ENCODE measurements at places on chromosomes 2 and 18.

GRCh38 chr2:10538224-10538894, 90.2 kb upstream of the ODC1 start:
- DNase-seq: peak; percentile 19

DNA sequence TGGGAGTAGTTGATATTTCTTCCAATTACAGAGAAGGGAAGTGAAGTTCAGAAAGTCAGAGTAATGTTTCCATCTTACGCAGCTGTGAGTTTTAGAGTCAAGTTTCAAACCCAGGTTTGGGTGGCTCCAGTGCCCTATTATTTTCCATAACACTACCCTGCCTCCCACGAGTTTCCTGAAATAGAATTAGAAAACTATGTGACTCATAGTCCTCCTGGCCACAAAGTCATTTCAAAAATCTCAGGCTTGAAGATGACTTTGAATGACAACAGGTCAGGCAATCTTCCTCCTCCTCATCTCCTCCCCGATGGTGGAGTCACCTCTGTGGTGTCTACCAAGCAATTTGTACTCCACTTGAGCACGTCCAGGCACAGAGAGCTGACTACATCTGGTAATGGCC, 212.3 kb upstream of the TRIB2 start:
- DNase-seq: peak; percentile 35

DNA sequence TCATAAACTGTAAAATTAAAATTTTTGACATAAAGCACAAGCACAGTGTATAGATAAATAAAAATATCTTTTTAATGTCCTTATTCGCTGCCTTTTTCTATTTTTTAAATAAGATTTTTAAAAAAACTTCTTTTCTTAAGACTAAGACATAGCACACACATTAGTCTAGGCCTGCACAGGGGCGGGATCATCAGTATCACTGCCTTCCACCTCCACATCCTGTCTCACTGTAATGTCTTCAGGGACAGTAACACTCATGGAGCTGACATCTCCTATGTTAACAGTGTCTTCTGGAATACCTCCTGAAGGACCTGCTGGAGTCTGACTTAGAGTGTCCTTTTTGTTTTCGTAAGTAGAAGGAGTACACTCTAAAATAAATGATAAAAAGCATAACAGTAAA, 33.0 kb downstream of the VAPA start:
- no peak for DNase-seq

- no peak for DNase-seq
Measured at GRCh38 chr2:124814968-124815745, 790.1 kb downstream of the CNTNAP5 start.

- DNase-seq: no peak
Measured at GRCh38 chr2:66573416-66573815, 138.5 kb downstream of the MEIS1 start.

DNA sequence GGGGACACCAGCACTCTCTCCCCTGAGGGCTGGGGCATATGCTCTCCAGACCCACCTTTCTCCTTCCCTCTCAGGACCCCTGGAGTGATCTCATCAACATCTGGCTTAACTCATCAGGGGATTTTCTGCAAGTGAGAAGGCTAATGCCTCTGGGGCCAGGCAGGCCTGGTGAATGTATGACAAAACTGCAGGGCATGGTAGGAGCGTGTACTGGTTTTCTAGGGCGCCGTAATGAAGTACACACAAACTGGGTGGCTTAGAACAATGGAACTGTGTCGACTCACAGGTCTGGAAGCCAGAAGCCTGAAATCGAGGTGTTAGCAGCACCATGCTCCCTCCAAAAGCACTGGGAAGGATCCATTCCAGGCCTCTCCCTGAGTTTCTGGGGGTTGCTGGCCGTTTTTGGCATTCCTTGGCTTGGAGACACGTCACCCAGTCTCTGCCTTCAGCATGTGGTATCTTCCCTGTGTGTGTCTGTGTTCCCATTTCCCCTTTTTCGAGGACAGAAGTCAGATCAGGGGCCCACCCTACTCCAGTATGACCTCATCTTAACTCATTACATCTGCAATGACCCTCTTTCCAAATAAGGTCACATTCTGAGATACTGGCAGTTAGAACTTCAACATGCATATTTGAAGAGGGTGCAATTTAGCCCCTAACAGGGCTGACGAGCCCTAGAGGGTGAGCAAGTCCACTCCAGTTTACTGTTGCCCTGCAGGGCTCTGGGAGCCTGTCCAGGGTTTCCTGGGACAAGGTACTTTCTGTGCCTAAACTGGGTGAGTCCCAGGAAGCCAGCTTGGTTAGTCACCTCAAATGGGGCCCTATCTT, 45.5 kb upstream of the CAB39 start:
- no peak for DNase-seq

DNA sequence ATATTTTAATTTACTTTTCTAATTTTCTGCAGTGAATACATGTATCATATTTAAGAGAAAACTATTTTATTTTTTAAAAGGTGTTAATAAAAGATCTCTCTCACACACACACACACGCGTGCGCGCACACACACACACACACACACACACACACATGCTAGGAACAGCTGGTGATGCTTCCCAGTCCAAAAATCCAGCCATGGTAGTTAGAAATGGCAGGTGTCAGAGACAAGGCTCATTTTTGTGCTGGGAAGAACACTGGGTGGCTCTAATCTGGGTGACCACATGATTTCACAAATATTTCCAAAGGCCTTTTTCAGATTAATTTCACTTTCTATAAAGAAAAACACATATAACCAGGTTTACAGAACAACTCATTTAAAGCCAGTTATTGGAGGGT, 104.5 kb upstream of the NCK2 start:
- no peak for DNase-seq

DNA sequence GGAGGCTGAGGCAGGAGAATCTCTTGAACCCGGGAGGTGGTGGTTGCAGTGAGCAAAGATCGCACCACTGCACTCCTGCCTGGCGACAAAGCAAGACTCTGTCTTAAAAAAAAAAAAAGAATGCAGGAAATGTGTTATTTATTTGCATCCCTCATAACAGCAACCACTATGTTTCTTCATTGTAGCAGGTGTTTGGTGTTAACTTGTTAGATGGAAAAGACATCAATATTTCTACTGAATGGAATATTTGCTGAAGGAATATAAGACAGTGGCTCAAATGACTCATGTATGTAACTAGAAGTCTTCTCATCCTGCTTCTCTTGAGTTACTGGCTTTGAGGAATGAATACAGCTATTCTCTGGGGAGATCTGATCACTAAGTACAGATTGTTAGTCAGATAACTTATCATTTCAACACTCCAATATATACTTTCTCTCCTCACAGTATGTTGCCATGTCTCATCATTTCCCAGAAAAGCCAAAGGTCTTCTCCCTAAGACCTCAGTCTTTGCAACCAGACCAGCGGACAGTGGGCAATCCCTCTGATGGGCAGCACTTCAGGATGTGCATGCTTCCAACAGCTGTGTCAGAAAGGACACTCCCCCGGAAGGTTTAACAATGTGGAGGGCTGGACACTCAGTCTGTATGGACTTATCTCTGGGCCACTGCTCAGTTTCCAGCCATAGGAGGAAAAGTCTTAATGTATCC, 104.4 kb upstream of the STK17B start:
- DNase-seq: peak; percentile 71

DNA sequence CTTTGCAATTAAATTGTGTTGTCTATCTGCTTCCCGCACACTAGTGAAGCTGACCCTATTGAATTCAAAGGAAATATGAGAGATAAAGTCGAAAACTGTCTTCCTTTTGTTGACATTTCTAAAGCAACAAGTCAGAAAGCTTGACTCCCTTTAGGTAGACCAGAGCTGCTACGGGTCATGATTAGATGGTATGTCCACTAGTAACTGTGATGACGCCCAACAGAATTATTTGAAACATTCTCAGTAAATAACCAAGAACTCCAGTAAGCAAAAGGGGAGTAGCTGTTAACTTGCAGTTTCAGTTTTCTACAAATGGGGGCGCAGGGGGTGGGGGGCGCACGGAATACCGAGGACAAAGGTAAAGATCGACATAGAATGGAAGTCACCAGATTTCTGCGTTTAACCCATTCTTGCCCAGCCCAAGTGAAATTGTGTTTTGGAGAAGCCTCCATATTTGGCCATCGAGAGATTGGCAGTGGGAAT, 56.4 kb downstream of the CRIM1 start:
- DNase-seq: peak; percentile 63

GRCh38 chr2:138632066-138632620, 130.6 kb downstream of the SPOPL start:
- DNase-seq: no peak

DNA sequence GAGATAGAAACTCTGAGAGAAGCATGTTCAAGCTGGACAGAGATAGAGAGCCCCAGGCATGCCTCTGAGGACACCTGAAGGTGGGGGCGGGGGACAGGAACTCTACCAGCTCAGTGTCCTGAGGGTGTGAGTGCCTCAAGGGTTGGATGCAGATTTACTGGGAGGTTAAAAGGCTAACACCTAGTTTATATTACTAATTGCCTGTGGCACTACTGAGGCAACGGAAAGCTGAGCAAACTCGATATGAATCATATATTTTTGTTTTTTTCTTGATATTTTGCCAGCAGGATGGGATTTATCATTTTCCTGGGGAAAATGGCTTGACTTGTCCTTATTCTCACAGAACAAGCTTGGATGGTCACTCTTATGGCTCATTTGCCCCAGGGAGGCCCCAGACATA, 319.5 kb downstream of the ALK start:
- DNase-seq: no peak

- DNase-seq: no peak
Measured at GRCh38 chr2:9113262-9113661, 93.3 kb upstream of the ASAP2 start.

DNA sequence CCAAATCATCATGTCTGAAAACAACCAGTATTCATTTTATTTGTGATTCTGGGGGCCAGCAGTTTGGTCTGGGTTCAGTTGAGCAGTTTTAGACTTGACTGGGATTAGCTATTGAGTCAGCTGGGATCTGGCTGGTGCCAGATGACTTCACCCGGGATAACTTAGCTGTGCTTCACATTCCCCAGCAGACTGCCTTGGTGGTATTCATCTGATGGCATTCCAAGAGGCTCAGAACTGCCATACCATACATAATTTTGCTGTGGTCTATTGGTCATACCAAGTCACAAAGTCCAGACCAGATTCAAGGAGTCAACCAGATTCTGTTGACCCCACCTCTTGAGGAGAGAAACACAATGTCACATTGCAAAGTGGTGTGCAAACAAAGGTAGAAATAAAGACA, 7.8 kb upstream of the FSHR start:
- DNase-seq: no peak

GRCh38 chr2:65706411-65706810, 274.0 kb upstream of the SPRED2 start:
- no peak for DNase-seq

- peak; percentile 94 for DNase-seq
Measured at GRCh38 chr2:27703638-27704341, 40.1 kb downstream of the SLC4A1AP start.
